ENCODE measurements at places on chromosomes 7 and 10.

GRCh38 chr10:101709359-101710058, 14.5 kb upstream of the FBXW4 start:
- DNase-seq = peak; percentile 66

DNA sequence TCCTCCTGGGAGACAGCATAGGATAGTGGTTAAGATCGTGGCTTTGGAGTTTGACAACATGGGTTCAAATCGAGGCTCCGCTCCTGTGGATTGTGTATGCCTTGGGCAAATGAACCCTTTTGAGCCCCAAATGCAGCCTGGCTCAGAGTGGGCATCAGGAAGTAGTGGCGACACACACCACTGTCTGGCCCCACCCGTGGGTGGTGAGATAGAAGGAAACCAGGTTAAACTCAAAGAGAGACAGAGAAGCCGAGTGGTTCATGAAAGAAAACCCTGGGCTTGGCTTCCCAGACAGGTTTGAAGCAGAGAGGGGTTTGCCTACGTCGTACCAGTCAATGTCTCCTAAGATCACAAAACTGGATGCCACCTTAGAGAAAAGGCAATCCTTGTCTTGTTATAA, 57.7 kb downstream of the PRTFDC1 start:
- no peak for DNase-seq

GRCh38 chr10:13961097-13961496, 369.6 kb downstream of the FRMD4A start:
- DNase-seq = peak; percentile 98

DNA sequence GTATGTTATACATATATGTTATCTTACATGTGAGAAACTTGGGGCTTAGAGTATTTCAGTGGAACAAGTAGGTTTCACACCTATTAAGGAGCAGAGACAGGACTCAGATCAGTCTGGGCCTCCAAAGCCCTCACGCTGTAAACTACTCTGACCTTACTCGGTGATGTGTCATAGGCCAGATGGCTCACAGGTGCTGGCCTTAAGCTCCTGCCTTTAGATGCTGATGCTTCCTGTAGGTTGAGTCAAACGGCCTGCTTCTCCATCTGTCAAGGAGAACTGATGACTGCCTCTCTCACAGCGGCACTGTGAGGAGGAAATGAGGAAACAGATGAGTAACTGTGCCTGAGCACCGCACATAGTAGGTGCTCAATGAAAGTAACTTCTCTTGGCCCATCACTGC, 312.6 kb upstream of the COBL start:
- no peak for DNase-seq

GRCh38 chr7:149310113-149310836, 48.3 kb downstream of the ZNF783 start:
- DNase-seq = peak; percentile 87

Measured in IMR-90 (cell line).